ENCODE measurements at places on chromosomes 11 and 22.

DNA sequence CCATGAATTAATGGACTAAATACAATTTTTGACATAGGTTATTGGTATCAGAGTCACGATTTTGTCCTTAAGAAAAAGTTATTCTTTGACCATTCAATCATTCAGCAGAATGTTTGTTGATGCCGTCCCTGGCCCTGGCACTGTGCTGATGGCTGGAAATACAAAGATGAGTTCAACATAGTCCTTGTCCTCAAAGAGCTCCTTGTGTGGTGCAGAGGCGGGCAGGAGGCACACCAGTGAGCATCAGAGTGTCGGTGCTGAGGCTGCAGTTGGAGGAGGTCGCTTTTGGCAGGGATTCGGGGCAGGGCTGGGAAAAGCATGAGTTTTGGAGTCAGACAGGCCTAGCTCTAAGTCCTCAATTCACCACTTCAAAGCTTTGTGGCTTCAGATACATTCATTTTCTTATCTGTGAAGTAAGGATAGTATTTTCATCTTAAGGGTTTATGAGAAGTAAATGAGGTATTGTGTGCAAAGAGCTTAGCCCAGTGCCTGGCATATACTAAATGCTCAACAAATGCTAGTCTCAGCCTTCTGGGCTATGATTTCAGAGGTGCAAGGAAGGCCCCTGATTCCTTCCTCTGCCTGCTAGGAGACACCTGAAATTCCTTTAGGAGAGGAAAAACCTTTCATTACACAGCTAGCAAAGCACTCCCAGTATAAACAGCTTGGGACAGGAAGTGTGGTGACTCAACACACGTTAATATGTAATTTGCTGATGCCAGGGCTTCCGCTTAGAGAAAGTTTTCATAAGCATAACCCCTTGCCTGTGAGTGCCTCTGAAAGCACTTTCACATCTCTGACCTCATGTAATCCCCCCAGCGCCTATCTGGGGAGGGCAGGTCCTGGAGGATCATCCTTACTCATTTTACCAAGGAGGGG, 113.8 kb downstream of the NECTIN1 start:
- no peaks in the 10 kb centered on the region for H3K36me3 ChIP-seq
- peaks cover 22% of the 10 kb centered on the region for H3K27me3 ChIP-seq
- peaks cover 10% of the 10 kb centered on the region for H3K4me1 ChIP-seq
- no peak for DNase-seq
- H3K4me3 ChIP-seq, result no peak overlapping the region
- H3K27ac ChIP-seq, result no peak overlapping the region

- H3K4me1 ChIP-seq, result peaks cover 86% of the 10 kb centered on the region
- peak overlapping the region; percentile 97 for H3K27ac ChIP-seq
- no peaks in the 10 kb centered on the region for H3K27me3 ChIP-seq
- H3K36me3 ChIP-seq, result peaks cover 61% of the 10 kb centered on the region
- peak overlapping the region; percentile 92 for H3K4me3 ChIP-seq
- peak; percentile 52 for DNase-seq
These were observed 295.5 kb downstream of the ETS1 start for GRCh38 chr11:128291835-128292234.

DNA sequence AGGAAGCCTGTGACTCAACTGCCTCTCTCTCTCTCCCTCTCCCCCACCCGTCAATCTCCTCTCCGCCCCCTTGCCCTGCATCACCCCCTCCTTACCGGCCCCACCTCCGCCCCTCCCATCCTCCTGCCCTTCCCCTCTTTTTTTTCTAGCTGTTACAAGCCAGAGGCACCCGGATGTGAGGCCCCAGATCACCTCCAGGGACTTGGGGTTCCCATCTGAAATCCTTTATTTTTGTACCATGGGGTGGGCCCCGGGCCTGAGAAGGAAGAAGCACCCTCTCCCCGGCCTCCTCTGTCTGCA, 10.8 kb downstream of the KCTD17 start:
- no peak overlapping the region for H3K27ac ChIP-seq
- H3K4me1 ChIP-seq, result peaks cover 33% of the 10 kb centered on the region
- no peak for DNase-seq

DNA sequence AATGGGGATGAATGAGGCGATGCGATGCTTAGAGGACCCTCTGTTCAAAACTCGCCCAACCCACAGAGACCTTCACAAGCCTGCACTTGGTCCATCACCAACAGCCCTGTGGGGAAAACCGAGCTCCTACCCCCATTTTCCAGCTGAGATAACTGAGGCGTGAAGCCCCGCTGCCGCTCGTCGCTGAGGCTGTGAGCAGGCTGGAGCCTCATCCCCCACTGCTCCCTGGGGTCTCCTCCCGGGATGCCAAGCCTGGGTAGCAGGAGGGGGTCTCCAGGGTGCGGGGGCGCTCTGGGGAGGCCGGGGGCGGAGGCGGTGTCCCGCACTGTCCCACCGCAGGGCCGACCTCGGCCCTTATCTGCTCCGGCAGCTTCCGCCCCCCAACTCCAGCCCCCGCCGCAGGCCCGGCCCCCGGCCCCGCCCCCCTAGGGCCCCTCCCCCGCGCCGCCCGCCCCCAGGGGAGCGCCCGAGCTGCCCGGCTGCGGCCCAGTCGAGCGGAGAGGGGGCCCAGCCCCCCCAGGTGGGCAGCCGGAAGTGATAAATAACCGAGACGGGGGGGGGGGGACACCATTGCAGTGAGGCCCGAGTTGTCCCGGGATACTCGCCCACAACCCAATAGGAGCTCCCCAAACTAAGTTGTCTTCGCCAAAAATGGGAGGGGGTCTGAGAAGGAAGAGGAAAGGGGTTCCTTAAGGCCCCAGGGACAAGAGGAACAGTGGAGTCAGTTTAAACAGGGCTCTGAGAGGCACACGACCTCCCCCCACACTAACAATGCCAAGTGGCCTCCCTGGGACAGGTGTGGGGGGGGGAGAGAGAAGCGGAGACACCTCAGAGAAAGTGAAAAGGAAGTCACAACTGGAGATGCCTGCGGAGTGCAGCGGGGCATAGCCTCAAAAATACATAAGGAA, 8.3 kb upstream of the SLC39A13 start:
- peak overlapping the region; percentile 63 for H3K4me3 ChIP-seq
- peaks cover 22% of the 10 kb centered on the region for H3K4me1 ChIP-seq
- DNase-seq, result peak; percentile 44
- no peak overlapping the region for H3K27ac ChIP-seq

Data from activated CD4-positive, alpha-beta memory T cell treated with anti-CD3 and anti-CD28 coated beads, Interleukin-2, amount 10 ng/mL, durations not matched to agents 7 days and 5 days (primary cell).